ENCODE measurements at places on chromosomes 5 and 9.

- DNase-seq: no peak
These were observed 134.7 kb downstream of the MACIR start for GRCh38 chr5:103393101-103393754.

GRCh38 chr9:99807956-99808355 lies 13.7 kb upstream of the NR4A3 start:
- DNase-seq: no peak

GRCh38 chr5:72949481-72949880 lies 6.4 kb upstream of the FCHO2 start:
- DNase-seq: no peak

DNA sequence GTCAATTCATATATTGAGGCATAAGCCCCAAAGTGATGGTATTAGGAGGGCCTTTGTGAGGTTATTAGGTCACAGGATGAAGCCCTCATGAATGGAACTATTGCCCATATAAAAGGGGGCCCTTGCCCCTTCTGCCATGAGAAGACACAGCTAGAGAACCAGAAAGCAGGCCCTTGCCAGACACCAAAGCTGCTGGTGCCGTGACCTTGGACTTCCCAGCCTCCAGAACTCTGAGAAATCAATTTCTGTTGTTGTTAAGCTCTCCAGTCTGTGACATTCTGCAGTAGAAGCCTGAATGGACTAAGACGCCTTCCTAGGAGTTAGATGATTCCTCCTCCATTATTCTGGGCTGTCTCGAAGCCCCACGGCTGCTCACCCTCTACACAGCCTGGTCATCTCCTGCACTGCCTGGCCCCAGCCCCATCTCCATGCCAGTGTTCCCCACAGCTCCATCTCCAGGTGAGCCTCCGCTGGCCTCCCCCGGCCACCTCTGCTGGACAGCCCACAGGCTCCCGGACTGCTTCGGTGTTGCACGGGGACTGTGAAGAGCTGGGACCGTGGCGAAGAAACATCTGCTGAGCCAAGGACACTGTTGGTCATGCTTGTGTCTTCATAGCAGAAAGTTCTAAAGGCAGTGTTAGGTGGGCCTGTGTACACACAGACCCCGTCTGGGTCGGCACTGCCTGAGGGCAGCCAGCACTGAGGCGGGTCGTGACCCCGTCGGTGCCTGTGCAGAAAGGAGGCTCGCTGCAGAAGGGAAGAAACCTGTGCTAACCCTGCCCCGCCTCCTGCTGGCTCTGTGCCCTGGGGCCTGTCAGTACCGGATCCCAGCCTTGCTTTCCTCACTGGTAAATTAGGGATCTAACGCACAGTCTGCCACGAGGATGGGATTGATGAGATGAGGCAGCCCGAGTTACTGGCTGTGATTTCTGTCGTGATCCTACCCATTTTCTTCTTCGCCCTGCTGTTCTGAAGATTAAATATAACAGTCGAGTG lies 55.1 kb upstream of the CNOT6 start:
- DNase-seq: no peak

- no peak for DNase-seq
These were observed 6.8 kb downstream of the EPB41L4B start for GRCh38 chr9:109314011-109314531.

GRCh38 chr9:259405-260404 lies 45.0 kb downstream of the DOCK8 start:
- DNase-seq: no peak

DNA sequence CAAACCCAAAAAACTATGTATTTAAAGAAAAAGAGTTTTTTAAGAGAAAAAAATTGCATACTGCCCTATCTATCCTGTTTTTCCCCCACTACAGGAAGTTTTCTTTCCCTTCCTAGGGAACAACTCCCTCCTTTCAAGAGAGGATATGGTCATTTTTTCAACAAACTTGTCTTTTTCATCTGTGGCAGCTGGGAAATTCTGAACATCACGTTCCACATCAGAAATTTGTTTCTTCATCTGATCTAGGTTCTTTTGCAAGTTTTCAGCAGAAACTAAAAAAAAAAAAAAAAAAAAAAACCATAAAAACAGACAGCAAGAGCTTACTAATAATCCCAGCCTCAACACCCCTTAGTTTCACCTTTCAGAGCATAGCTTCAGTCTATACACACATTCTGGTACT lies 38.5 kb downstream of the PCDHGC5 start:
- no peak for DNase-seq

GRCh38 chr5:13478831-13479465 lies 465.5 kb downstream of the DNAH5 start:
- DNase-seq: no peak

DNA sequence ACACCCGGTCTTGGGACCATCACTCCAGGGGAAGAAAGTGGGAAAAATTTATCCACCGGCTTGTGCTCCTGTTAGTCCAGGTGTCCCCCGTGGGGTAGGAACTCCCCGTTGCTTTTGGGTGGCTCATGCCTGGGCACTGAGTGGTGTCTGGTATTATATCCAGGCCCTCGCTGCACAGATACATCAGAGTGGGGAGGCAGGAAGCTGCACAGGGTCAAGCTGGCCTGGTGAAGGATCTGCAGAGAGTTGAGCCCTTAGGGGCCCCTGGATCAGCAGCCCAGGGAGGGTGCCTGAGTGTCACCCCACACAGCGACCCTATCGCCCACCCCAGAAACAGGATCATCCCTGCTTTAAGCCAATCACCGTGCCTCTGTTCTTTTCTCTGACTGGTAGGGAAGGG lies 24.4 kb upstream of the COL5A1 start:
- DNase-seq: no peak

DNA sequence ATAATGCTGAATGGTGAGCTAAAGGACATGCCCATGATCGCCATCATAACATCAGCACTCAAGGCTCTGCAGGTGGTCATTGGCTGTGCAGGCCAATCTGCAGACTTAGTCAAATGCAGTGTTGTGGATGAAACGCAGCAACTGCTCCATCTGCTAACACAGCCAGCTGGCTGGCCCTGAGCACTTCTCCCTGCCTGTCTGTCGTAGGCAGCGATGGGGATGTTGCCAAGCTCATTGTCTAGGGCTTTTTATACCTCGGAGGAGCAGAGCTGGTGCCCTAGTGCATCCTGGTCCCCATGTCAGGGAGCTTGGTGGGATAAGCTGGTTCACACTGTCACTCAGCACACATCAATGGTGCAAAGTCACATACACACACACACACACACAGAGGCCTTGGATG lies 189.4 kb downstream of the TENT4A start:
- DNase-seq: no peak

DNA sequence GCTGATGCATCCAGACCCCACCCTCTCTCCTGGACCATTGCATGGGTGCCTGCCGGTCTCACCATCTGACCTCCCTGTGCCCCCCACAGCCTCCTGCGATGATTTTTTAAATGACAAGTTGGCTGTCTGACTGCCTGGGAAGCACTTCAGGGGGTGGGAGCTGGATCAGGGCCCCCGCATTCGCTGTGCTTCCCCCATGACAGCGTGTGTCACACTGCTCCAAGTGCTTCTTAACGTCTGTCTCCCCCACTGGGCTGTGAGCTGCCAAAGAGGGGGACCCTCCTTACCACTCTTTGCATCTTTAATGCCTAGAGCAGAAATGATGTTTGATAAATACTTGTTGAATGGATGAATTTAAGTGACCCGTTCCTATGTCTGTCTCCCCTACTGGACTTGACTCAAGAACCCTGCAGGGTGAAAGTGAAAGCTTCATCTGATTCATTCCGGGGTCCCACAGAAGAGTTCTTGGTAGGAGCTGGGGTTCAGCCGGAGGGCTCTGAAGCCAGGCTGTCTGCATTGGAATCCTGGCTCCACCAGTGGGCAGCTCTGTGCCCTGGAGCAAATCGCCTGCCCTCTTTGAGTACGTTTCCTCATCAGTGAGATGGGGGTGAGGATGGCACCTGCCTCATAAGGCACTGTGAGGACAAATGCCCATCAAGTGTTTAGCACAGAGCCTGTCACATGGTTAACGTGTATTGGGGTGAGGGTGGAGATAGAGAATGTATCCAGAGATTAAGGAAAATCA lies 7.6 kb upstream of the EGR1 start:
- DNase-seq: no peak

GRCh38 chr9:85036496-85036895 lies 367.0 kb downstream of the NTRK2 start:
- DNase-seq: no peak

GRCh38 chr5:125422342-125422741 lies 675.9 kb upstream of the ZNF608 start:
- no peak for DNase-seq

GRCh38 chr9:136782452-136782851 lies 8.7 kb upstream of the TMEM141 start:
- DNase-seq: no peak
